ENCODE measurements at places on chromosomes 7 and 10.

DNA sequence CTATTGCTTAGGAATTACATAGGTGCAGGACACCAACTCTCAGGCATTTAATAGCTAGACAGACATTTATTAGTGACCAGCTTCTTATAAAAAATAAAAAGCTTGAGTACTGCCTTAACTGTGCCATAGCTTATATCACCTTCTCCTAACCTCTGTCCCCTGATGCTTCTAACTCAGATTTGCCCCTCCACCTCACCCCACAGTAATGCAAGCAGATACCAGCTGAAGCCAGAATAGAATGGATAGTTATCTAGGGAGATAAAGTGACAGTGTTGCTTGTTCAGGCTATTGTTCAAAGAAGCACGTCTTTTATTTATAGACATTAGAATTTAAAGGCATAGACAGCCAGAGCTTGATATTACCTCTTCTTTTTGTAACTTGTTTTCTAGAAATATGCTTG lies 99.6 kb upstream of the GLCCI1 start:
- DNase-seq, result no peak

- no peak for DNase-seq
Observed at GRCh38 chr7:156793334-156793733, 99.6 kb downstream of the LMBR1 start.

DNA sequence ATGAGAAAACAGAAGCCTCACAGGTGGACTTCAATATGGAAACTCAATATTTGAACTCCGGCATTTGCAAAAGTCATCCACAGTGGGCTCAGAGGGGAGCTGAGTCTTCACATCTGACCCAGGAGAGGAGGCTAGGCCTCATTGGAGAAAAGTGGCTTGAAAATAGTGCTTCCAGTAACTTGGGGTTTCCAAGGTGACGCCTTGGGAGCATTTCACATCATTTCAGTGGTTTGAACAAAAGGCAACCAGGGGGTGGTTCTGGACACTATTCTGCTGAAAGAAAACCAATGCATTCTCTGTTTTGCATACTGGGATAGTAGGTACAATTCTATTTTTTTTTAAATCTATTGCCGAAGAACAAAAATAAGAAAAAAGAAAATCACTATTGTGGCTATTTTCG lies 599.2 kb upstream of the POM121L12 start:
- no peak for DNase-seq

GRCh38 chr10:23469596-23470237 lies 30.8 kb downstream of the OTUD1 start:
- no peak for DNase-seq

- peak; percentile 2 for DNase-seq
Observed at GRCh38 chr7:98802088-98802780, 67.6 kb downstream of the TMEM130 start.

GRCh38 chr7:2904202-2904601 lies 60.1 kb upstream of the GNA12 start:
- DNase-seq, result no peak
